ENCODE measurements at places on chromosomes 5 and 9.

DNA sequence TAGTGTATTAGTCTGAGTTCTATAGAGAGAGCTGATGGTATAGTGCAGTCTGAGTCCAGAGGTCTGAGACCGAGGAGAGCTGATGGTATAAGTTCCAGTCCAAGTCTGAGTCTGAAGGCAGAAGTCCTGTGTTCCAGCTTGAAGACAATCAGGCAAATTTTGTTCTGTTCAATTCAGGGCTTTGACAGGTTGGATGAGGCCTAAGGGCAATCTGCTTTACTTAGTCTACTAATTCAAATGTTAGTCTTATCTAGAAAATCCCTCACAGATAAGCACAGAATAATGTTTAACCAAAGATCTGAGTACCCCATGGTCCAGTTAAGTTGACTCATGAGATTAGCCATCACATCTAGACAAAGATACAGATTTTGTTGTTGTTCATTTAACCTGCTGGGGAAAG, 303.0 kb upstream of the KLF4 start:
- DNase-seq = no peak

DNA sequence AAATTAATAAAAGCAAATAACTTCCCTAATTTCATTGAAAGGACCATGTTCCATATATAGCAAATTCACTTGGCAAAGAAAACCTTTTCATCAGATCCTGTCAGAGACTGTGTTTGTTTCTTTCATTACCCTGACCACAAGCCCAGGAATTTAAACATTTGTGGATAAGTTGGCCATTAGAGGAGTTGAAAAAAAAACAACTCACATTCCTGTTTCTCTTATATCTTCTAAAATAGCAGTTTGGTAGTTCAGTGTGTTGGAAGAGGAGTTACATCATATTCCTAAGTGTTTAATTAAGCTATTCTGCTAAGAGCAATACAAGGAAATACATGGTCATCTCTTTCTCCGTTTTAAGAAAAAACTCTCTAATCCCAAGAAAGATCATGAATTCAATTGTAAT, 505.6 kb downstream of the TLE1 start:
- no peak for DNase-seq

- DNase-seq = no peak
Observed at GRCh38 chr9:134240361-134240760, 76.0 kb upstream of the RNU6ATAC start.

DNA sequence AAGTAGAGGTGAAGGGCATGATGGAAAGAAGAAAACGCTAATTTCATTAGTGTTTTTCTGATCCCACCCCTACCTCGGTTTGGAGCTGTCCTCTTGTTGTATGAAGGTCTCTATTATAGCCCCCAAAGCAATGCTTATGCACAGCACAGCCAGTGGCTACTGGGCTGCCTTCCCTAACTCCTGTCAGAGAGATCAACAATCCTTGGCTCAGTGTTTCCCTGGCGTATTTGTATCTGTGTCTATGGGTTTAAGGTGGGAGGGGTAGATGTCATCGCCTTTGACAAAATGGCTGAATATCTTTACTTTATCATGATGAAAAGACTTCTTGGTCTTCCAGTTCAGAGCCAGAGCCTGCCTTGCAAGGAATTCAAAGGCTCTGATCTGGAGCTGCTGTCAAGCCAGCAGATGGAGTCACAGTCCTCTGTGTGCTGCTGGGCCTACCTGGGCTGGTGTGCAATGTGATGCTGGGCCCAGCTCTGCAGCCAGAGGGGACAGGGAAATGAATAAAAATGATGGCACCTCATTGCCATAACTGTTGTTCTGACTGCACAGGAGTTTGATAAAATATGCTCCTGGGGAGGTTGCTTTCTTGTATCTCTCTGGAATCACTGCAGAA, 20.1 kb upstream of the HSPA9 start:
- no peak for DNase-seq

GRCh38 chr9:83234541-83234940, 171.6 kb upstream of the RASEF start:
- DNase-seq = no peak

DNA sequence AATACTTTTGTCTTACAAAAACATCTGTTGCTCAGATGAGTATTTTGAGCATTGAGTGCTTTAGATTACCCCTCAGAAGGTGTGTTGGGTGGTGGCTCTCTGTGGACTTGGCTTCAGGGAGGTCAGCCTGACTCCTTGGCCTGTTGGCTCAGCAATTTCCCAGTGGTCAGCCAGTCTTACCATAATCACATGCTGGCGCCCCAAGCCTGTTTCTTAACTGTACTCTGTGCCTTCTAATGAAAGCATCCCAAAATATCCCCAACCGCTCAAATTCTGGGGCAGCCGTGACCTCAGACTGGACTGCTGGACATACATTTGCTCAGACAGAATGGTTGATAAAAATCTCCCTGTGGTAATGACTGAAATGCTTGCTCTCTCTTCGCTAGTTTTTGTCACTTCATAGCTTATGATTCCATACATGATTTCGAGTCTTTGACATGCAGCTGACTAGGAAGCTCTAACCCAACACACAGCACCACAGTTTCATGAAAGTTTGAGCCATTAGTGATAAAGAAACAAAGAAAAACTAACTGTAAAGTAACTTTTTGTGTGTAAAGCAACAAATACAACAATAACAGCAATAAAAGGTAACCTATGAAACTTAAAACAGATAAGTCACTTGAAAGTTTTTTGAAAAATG, 562.2 kb upstream of the MEF2C start:
- no peak for DNase-seq

GRCh38 chr9:91116211-91116610, 245.5 kb downstream of the AUH start:
- DNase-seq = no peak

DNA sequence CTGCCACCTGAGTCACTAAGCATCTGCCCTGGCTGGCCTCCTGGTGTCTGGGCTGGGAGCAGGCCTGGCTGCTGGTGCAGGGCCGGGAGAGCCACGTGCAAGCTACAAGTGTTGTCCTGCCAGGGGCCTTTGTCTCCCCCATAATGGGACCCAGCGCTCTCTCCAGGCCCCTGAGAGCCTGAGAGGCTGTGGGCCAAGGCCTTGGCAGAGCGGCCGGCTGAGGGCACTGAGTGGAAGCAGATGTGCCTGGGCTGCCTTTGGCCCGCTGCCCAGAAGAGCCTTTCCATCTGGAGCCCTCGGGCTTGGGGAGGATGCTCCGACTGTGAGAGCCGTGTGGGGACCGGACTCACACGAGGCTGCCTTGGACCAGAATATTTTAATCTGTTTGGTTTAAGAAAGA, 185.5 kb downstream of the RGS3 start:
- no peak for DNase-seq

GRCh38 chr9:101375546-101375945, 9.3 kb downstream of the BAAT start:
- no peak for DNase-seq

GRCh38 chr5:54835647-54836046, 149.7 kb downstream of the ESM1 start:
- no peak for DNase-seq

DNA sequence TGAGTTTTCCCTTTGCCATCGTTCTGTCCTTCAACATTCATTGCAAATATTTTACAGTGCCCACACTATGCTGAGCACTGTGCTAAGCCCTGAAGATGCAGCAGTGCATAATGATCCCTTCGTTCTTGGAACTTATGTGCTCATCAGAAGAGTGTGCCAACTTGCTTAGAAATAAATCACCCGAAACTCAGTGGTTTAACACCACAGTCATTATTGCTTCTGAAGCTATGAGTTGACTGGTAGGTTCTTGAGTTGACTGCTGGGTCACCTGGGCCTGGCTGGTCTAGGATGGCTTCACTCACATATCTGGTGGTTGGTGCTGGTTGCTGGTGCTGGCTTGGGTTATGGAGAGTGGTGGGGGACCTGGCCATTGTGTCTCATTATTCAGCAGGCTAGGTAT, 20.9 kb downstream of the PCSK5 start:
- DNase-seq = peak; percentile 54

DNA sequence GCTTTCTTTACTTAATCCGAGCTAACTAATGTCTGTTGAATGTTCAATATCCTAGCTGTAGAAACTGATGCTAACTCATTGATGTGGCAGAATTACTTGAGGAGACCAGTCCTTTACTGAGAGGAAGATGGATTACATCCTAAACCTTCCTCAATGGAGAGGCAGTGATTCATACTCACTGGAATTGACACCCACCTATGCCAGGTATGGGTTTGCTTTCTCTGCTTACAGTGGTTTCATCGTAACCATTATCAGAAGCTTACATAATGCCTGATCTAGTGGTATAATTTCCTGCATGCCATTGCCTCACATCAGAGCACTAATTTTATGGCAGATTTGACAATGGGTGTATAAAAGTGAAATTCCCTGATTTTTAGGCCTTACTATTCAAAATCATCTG, 384.7 kb downstream of the ANXA1 start:
- DNase-seq = no peak

DNA sequence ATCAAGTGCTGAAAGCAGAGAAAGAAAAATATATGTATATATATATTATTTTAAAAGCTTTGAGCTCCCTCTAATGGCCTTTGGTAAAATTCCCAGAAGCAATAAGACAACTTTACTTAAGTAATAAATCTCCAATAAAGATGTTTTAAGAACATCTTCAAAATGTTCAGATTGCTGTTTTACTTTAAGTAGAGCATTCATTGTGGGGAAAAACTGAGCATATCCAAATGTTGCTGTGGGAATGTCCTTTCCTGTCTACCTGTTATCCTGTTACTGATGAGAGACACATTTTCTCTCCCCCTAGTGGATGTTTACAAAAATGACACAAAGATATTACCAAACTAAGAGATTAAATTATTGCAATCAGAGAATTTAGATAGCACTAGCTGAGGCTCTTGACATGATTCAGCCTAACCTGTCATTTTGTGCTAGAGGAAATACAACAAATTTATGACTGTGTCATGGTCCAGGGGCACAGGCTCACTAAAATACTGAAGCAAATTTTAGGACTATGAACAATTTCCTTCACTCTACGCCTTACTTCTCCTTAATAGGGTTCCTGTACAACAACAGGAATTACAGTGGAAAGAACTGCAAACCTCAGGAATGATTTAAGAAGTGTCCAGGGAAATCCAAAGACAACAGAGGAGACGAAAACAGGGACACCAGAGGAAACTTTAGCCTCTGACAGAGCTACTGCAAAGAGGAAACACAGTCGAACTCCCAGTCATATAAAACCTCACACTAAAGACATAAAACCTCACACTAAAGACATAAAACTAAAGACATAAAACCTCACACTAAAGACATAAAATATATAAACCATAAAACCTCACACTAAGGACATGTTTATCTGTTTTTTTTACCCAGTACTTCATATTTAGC, 24.3 kb upstream of the PRRC1 start:
- DNase-seq = no peak

GRCh38 chr9:77833561-77834429, 185.7 kb upstream of the GNA14 start:
- no peak for DNase-seq

DNA sequence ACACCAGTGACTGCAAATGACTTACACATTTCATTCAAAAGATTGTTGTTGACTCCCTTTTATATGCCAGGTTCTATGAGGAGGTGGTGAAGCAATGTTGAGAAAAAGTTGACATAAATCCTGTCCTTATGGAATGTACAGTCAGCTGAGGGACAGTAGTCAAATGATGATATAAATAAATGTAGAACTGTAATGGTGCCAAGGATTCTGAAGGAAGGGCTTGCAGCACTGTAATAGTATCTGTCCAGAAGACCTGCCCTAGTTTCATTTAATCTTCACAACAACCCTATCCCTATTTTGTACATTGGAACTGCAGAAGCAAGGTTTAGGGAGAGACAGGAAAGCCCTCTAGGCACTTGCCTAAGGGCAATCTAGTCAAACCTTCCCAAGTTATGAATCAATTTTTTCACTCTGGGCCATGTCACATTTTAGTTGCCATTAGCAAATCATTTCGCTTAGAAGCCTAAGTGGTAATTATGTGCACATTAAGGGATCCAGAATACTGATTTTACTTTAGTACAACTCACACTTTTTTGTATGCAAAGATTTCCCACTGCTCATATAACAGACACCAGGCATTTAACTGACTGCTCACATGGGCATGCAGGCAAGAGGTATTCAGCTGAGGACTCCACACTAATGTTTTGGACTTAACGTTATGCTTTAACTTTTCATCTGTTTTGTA, 34.5 kb upstream of the LIFR start:
- DNase-seq = no peak

GRCh38 chr5:150131978-150132694, 23.5 kb downstream of the PDGFRB start:
- no peak for DNase-seq

GRCh38 chr5:6107675-6108539, 270.4 kb downstream of the MED10 start:
- DNase-seq = no peak

DNA sequence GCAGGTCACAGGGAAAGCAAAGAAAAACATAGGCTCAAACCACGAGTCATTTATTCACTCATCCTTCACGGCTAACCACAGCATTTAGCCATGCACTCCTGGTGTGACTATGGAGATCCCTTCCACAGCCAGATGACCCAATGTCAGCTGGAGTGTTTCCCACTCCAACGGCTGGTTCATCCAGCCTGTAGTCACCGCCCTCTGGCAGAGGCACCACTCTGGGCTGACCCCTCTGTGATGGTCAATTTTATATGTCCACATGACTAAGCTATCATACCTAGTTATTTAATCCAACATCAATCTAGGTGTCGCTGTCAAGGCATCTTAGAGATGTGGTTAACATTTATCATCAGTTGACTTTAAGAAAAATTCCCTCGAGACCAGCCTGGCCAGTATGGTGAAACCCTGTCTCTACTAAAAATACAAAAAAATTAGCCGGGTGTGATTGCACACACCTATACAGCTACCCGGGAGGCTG, 9.5 kb upstream of the PHF19 start:
- no peak for DNase-seq

DNA sequence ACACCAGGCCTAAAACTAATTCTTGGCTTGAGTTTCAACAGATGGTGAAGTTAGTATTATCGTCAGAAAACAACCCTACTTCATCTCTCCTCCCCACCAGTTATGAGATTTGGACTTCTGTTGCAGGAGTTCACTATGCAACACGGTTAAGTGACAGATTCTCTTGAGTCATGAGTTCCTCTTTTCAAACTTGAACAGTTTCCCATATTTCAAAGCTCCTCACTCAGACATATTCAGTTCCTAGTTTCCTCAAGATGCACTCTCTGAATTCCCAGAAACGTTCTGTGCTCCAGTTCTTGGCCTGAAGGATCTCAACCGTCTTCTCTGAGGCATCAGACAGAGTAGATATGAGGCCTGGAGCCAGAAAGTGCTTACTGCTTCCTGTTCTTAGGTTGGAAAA, 7.3 kb upstream of the PTGER4 start:
- no peak for DNase-seq

GRCh38 chr9:77877976-77878375, 153.6 kb downstream of the GNAQ start:
- DNase-seq = no peak

- DNase-seq = no peak
Observed at GRCh38 chr5:135254183-135254582, 144.8 kb downstream of the MACROH2A1 start.

- no peak for DNase-seq
Observed at GRCh38 chr9:108579757-108580439, 275.9 kb downstream of the ACTL7B start.

GRCh38 chr9:129919277-129919676, 84.0 kb downstream of the USP20 start:
- no peak for DNase-seq

- no peak for DNase-seq
Observed at GRCh38 chr5:150119421-150120061, 33.2 kb upstream of the CSF1R start.
